ENCODE measurements at places on chromosomes 11 and 22.

DNA sequence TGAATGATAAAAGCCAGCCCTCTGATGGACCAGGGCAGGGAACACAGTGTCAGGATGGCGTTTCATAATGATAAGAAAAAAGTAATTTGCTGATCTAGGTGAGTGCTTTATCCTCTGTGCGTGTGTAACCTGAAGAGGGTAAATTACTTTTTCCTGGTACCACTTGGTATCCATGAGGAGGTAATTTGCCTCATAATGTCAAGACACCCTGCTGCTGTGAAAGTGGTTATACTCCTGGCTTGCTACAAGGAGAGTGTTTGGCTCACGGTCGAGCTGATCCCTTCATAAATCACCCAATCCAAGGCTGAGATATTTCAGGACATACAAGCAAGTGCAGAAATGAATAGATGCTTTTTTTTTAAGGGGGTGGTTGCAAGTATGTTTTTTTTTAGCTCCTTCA lies 207.2 kb upstream of the PGR start:
- DNase-seq: no peak

GRCh38 chr11:67264877-67265632 lies 1.2 kb upstream of the GRK2 start:
- no peak for DNase-seq

DNA sequence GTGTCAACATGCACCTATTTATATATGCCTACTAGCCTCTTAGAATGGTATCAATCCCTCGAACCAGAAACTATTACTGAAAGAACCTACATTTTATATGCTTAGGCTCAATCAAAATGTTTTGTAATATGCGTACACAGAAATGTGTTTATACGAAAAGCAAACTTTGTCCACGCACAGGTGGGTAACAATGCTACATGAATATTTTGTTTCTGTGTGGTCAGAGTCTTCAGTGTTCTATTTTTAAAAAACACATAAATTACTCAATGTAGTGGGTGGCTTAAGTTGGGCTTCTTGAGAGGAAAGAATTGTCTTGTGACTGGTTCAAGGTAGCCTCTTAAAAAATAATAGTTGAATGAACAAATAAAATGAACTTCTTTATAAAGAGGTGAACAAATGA lies 46.1 kb downstream of the SYTL2 start:
- no peak for DNase-seq

GRCh38 chr11:133476570-133477250 lies 55.6 kb downstream of the OPCML start:
- no peak for DNase-seq

Data from midbrain (tissue), 1 donor.